ENCODE measurements at places on chromosomes 1 and 21.

DNA sequence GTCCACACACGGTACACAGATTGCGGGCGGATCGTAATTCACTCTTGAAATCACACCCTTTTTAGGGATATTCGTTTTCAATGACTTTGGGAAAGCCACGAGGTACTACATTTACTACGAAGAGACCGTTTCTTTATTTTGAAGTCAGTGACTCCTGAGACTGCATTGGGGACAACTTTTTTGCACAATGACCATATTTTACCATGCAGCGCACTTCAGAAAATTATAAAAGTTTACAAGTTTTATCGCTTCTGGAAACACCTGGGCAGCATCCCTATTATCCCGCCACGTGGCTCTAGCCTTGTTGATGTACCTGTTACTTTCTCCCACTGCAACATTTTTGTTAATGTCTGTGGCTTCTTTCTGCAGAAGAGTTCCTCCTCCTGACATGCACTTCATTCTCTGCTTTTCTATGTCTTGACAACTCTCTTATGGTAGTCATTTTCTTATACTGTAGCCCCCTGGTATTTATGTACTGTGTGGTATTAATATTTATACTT is 1.3 kb upstream of the AKT3 start:
- DNase-seq, result no peak

GRCh38 chr1:183242556-183242955 is 56.5 kb downstream of the LAMC2 start:
- DNase-seq, result no peak

- DNase-seq, result no peak
These were observed 7.3 kb upstream of the UMODL1 start for GRCh38 chr21:42063571-42064521.

GRCh38 chr1:67766141-67766978 is 66.9 kb downstream of the GNG12 start:
- peak; percentile 91 for DNase-seq

GRCh38 chr1:34272152-34272551 is 95.4 kb downstream of the C1orf94 start:
- no peak for DNase-seq

- no peak for DNase-seq
These were observed 8.4 kb downstream of the KCNJ10 start for GRCh38 chr1:160061369-160062229.

- DNase-seq, result peak; percentile 88
These were observed 485.0 kb downstream of the DISC1 start for GRCh38 chr1:232111611-232112010.

DNA sequence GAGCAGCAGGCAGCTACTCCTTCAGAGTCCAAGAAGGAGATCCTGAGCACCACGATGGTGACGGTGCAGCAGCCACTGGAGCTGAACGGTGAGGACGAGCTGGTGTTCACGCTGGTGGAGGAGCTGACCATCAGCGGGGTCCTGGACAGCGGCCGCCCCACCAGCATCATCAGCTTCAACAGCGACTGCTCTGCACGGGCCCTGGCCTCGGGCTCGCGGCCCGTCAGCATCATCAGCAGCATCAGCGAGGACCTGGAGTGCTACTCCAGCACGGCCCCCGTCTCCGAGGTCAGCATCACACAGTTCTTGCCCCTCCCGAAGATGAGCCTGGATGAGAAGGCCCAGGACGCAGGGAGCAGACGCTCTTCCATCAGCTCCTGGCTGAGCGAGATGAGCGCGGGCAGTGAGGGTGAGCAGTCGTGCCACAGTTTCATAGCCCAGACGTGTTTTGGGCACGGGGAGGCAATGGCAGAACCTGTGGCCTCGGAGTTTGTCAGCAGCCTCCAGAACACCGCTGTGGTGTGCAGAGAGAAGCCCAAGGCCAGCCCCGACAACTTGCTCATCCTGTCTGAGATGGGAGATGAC is 531.8 kb downstream of the KIF26B start:
- no peak for DNase-seq

DNA sequence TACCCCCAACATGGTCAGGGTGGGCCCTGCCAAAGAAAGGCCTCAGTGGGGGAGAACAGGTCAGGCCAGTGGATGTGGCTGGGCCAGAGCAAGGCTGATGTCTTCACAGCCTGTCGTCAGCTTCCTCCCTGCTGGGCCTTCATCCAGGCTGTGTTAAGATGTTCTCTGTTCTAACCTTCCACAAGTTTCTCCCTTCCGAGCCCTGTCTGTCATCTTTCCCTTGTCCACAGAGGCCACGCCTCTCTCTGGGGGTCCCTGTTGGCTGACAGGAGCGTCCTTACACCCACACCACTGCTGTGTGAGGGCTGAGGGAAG is 36.2 kb downstream of the SIM2 start:
- no peak for DNase-seq

- DNase-seq, result no peak
These were observed 642.8 kb downstream of the KCNT2 start for GRCh38 chr1:195965475-195965874.

DNA sequence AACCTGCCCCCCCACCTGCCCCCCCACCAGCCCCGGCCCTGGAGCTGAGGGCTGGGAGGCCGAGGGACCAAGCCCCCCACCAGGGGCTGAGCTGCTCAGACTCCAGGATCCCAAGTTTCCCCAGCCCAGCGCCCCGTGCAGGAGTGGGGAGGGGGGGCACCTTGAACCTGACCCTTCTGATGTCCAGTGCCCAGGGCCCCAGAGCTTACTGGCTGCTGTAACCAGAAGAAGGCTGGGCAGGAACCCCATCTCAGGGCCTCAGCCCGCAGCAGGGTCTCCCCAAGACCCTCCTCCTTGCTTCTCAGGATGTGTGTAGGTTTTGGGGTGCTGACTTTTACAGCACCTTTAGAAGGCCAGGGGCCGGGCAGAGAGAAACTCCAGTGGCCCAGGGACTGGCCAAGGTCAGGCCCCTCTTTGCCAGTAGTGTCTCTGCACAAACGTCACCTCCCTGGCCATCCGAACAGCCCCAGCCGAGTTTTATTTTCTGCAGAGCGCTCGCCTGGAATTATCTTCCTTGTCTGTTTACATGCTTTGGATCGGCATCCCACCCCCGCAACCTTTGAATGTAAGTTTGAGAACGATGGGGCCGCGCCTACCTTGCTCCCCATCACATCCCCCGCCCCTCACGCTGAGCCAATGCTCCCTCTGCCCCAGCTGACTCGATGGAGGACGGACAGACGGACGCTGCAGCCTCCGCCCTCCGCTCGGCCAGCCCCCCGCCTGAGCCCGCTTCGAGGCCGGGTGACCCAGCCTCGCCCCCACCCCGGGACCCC is 70.1 kb upstream of the CASZ1 start:
- peak; percentile 8 for DNase-seq

DNA sequence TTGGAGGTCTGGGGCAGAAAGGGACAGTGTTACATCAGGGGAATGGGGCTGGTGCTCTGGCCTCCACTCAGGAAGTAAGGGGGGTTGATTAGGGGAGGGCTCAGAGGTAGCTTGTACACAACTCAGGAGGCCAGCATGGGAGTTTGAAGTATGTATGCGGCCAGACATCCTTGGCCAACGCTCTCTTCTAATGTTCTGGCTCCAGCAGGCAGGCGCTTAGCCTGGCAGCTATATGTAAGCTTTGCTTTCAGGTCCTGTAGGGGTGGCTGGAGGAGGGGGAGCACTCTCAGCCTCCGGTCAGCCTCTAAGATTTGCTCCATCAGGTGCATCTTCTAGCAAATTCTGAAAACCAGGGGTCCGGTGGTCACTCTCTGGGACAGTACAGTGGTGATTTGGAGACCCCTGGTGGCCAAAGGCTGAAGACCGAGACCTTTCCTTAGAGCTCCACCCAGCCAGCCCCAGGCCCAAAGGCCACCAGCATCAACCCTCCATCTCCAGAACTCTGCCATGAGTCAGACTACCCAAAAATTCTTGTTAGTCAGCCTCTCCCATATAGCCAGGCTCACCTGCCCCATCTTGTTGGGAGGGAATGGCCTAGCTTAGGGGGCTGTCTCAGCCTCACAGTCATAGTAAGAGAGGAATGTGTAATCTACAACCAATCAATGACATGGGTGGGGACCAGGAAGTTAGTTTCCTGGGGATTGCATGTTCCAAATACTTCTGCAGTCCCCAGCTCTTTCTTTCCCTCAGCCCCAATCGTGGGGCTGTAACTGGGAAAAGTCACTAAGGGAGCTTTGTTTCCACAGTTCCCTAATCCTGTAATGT is 9.7 kb upstream of the COL8A2 start:
- DNase-seq, result peak; percentile 77

GRCh38 chr1:207036865-207037264 is 4.3 kb upstream of the C1orf116 start:
- DNase-seq, result no peak

- DNase-seq, result no peak
These were observed 143.7 kb upstream of the RUNX3 start for GRCh38 chr1:25073640-25074270.

DNA sequence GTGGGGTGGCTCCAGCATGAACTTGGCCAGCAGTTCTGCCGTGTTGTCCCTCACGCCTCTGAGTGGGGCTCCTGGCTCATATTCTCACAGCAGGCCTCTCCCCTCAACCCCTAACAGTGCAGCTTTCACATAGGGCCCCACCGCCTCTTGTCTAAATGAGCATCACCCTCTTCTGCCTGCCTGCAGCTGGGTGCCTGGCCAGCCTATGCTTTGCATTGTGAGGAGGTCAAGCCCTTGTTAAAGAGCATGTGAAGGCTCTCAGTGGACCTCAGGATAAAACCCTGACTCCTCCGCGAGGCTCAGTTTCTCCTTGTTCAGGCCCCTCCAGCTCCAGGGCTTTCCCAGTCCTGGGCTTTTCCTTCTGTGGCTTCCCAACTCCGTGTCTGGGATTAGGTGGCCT is 34.8 kb downstream of the CRYAA start:
- DNase-seq, result no peak

DNA sequence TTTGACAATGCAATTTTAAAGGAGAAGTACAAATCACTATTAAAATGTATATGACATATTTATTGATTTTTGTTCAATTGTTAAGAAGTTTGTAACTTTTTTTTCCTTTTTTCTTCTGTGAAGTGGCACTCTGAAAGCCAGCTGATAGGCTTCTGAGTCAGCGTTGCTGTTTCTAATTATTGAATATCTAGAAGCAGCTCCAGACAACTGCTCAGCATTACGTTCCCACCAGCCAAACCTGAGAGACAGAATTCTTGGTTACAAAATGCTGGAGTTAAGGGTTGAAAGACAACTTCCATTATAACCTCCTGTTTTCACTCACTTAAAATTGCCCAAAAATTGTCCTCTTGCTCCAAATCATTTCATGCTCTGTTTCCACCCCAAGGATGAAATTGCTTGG is 31.4 kb upstream of the LMX1A start:
- DNase-seq, result no peak

- no peak for DNase-seq
These were observed 40.6 kb upstream of the ATP1A1 start for GRCh38 chr1:116332451-116332850.

- no peak for DNase-seq
These were observed 70.1 kb downstream of the FCRL5 start for GRCh38 chr1:157482174-157482573.

DNA sequence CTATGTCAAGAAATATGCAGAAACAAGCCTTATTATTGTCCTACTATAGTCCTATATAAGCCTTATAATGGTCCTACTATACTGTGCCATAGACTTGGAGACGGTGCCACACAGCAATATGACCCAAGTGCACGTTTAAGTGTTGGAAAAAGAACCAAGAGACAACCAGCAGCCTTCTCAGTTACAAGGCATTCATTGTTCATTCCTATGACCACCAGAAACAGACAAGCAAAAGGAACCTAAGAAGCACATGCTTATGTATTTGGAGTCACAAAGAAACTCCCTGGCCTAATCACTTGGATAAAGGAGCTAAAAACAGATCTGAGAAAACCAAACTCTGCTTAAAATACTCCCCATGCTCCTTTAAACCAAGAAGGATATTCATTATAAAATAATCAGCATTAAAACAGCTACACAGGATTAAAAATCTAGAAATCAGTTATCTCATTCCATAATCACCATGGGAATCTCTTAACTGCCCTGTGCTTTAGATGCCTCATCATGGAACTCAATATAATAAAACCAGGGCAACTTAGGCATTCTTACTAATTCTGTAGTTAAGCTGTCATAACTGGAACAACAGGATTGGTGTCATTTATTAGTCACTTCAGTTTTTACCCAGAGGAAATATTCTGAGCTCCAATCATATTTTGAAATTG is 7.0 kb downstream of the COLGALT2 start:
- peak; percentile 11 for DNase-seq

DNA sequence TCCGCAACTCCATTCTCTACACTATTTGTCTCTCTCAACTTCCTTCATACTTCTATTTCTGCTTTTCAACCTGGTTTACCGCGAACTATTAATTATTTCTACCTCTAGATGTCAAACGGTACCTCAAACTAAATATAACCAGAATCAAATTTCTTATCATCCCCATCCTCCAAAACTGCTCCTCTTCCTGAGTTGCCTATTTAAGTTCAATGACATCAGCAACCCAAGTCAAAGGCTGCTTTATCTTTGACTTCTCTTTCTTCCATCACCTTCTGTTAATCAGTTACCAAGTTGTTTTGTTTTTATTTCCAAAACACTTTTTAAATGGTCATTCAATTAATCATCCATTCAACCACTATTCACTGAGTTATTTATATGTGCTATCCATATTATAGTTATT is 171.9 kb downstream of the COL24A1 start:
- DNase-seq, result no peak

DNA sequence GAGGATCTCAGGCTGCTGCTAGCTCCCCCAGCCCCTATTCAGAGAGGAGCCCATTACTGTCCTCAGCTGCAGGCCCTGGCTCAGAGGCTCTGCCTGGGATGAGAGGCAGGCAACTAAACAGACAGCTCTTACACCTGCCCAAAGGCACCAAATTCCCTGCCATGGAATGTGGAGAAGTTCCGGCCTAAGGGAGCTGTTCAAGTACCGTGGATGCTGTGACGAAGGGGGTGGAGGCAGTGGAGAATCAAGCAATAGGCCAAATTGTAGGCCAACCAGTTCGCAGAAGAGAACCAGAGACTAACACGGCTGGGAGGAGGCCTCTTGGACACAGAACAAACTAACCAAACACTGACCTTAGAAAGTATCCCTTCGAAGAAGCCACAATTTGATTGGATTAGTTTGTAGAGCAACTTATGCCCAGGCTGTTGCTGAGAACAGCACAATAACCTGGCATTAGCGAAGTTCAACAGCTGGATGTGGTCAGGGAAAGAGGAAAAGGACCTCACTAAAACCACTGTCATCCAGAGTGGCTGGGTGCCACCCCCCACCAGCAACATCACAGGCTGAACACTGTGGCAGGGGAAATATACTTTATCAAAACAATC is 3.6 kb downstream of the C1orf174 start:
- DNase-seq, result no peak

GRCh38 chr21:15626031-15626430 is 103.8 kb upstream of the USP25 start:
- no peak for DNase-seq

DNA sequence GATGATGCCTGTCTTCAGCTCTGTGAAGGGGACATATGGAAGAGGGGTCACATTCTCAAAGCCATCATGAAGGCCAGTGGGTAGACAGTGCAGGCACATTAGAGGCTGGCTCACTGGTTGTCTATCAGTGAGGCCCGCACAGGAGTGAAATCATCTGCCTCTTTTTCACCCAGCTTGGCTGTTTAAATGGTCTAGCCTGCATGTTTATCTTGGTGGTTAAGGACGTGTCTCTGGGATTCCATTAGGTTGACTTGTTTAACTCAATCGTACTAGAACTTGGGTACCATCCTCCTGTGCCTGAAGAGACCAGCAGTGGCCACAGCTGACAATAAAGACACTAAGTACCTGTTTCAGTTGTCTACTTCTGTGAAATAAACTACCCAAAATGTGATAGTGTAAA is 219.3 kb downstream of the PLPP3 start:
- DNase-seq, result peak; percentile 60
